Activated T-helper 1 cell treated with anti-CD3 and anti-CD28 coated beads, Interleukin-2, amount 50 U/mL, for 16 hours (primary cell): ENCODE measurements at places on chromosomes 12 and 14.

- no peak for DNase-seq
These were observed 94.3 kb downstream of the SLC25A21 start for GRCh38 chr14:37078131-37078530.

DNA sequence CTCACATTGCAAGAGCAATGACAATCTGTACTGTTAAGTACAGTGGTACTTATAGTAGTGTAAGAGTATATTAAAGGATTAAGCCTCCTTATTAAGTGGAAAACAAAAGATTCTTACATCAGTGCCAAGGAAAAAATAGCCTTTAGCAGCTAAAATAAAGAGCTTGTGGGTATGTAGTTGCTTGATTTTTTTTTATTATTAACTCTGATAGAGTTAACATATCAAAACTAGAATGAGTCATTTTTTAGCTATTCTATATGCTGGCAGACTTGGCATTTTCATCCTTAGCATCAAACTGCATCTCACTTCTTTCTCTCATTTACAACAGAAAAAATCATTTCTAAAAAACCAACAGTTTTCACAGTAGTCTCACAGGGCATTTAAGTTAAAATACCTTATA, 86.5 kb downstream of the ATP2B1 start:
- no peak for DNase-seq

GRCh38 chr12:12301122-12301521, 34.3 kb upstream of the LRP6 start:
- no peak for DNase-seq

GRCh38 chr14:67263499-67264149, 22.4 kb downstream of the PALS1 start:
- DNase-seq = no peak

DNA sequence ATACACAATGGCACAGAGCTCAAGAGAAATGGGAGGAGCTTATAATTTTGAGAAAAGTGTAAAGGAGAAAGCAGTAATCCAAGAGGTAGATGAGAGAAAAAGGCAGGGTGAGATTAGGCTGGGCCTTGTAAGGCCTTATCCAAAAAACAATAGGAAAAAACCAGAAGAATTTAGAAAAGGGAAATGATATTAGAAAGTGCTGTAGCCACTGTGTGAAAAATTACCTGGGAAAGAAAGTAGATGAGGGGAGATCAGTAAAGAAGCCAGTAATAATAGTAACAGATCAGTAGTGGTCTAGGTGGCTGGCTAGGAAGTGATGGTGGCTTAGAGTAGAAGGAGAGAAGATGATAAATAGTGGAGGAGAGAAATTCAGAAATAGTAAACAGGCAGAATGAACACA, 66.3 kb upstream of the CFL2 start:
- no peak for DNase-seq

DNA sequence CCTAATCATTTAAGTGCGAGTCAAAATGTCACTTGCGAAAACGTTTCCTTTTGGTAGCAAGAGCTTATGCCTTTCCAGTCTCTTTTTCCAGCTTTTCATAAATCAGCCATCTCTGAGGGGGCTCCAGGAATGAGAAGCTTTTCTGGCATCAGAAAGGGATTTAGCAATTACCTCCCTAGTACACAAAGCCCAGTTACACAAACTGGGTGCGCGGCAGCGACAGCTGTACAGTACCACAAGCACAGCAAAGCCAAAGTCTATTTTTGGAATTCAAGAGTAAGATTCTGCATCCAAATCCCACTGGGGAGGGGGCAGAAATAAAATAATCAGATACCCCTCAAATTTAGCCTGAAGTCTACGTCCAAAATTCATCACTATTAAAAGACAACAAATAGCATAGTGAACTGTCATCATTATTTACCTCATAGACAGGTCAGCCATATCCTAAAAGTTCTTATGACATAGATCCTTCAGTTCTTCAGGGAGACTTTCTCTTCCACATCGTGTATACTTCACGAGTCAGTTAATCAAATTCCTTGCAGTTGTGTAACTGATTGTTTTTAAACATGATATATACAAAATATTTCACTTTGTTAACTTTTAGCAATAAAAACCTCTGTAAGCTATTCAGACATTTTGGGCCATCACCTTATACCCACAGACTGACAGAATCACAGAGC, 150.8 kb downstream of the TTC7B start:
- no peak for DNase-seq

- no peak for DNase-seq
These were observed 56.3 kb downstream of the SPPL3 start for GRCh38 chr12:120847814-120848213.

GRCh38 chr12:124844411-124845397, 19.0 kb downstream of the SCARB1 start:
- no peak for DNase-seq

DNA sequence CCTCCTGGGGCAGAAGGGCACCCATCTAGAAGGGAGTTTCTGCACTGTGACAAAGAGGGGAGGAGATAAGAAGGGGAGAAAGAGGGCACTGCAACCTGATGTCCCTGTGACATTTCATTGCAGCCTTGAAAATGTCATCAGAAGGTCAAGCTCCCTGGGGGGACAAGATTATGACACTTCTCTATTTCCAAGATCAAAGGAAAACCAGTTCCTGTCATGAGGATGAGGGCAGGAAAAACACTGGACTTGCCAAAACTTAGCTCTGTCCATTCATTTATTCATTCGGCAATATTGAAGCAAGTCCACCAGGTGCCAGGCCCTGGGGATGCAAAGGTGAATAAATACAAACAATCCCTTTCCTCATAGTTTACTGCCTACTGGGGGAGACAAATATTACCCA, 138.4 kb upstream of the CDKN3 start:
- DNase-seq = no peak

DNA sequence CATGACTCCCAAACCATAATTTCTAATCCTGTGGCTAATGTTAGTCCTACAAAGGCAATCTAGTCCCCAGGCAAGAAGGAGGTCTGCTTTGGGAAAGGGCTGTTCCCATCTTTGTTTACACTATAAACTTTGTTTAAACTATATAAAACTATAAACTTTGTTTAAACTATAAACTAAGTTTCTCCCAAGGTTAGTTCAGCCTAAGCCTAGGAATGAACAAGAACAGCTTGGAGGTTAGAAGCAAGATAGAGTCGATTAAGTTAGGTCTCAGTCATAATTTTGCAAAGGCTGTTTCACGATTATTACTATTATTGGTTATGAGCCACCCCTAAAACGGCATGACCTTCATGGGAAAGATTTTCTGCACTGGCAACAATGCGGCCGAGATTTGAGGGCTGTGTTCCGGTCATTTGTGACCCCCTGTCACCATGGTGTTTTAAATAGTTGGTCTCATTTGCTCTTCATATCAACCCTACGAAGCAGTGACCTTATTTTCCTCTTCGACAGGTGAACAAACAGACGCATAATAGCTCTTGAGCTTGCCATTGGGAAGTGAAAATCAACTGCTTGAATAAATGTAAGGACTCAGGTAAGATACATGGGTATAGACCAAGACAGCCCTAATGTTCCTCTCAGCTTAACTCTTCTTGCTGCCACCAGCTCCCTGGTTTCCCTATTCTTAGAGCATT, 322.6 kb upstream of the TMEM132C start:
- DNase-seq = no peak

DNA sequence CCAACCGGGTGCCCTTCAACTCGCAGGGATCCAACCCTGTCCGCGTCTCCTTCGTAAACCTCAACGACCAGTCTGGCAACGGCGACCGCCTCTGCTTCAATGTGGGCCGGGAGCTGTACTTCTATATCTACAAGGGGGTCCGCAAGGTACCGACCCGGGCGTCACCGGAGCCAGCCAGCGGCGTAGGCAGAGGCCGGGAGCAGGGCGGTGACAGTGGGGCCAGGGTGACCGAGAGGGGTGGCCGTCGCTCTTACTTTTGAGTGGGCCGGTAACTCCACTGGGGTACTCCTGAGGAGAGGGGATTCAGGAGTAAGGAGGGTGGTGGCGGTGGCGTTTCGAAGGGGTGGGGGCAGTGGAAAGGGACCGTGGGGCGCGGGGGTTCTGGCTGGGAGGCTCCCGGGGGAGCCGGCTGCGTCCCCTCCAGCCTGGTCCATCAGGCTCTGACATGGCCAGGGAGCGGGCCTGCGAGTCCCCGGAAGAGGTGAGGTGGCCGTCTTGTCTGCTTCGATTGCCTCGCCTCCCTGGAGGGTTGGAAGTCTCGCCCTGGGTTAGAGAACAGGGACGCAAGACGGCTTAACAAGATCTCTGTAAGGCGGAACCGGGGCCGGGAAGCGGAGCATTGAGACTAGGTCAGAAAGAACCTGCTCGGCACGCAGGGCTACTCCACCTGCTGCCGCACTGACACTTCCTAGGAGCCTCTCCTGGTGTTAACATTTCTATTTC, 491 bp downstream of the WDR20 start:
- DNase-seq = peak; percentile 19

DNA sequence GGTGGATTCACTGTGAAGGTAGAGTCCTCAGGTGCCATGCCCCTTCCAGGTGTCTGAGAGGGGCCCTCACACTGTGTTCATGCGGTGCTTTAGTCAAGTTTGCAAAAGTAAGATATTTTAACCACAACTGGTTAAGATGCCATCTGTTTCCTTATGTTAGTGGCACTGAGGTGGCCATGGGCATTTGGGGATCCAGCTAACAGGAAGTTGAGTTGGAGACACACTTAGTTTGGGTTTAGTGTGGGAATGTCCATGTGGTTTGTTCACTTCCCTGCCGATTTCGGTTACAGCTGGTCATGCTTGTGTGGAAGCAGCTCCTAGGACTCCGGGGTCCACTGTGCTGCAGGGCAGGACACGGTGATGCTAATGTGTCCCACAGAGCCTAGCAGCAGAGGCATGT, 17.3 kb upstream of the ABHD12B start:
- DNase-seq = no peak

DNA sequence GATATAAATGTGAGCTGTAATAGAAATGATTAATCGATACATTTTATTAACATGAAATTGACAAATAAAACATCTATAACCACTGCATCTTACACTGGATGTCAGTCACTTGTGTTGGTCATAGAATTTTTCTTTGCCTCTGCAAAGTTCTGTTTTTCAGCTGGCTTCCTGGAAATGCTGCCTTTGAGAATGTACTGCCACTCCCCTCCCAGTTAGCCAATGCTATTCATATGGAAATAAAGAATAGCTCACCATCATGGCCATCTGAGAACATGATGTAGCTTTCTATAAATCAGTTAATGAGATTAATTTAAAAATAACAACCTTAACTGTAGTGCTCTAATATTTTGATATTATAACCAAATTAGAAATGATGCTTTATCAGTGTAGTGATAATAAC, 41.1 kb downstream of the SLCO1B1 start:
- DNase-seq = no peak

DNA sequence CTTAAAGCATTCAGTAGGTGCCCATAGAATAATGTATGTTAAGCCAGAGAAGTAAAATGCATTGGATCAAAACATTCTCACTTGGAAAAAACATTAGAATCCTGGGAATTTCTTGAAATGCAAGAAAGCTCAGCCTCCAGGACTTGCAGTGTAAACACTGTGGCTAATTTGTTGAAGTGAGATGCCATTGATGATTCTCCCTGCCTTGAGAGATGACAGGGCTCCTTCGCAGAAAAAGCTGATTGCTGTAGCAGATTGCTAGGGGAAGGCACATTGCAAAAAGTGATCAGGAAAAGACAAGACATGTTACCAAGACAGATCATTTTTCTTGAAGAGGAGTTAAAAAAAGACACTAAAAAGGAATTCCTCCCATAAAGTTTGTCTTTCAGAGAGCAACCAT, 204.2 kb upstream of the HMGA2 start:
- no peak for DNase-seq

- DNase-seq = no peak
These were observed 466 bp downstream of the SAV1 start for GRCh38 chr14:50667684-50667995.

- DNase-seq = no peak
These were observed 22.0 kb upstream of the YARS2 start for GRCh38 chr12:32777691-32778175.

- DNase-seq = no peak
These were observed 1970.2 kb upstream of the FLRT2 start for GRCh38 chr14:83559721-83560120.

DNA sequence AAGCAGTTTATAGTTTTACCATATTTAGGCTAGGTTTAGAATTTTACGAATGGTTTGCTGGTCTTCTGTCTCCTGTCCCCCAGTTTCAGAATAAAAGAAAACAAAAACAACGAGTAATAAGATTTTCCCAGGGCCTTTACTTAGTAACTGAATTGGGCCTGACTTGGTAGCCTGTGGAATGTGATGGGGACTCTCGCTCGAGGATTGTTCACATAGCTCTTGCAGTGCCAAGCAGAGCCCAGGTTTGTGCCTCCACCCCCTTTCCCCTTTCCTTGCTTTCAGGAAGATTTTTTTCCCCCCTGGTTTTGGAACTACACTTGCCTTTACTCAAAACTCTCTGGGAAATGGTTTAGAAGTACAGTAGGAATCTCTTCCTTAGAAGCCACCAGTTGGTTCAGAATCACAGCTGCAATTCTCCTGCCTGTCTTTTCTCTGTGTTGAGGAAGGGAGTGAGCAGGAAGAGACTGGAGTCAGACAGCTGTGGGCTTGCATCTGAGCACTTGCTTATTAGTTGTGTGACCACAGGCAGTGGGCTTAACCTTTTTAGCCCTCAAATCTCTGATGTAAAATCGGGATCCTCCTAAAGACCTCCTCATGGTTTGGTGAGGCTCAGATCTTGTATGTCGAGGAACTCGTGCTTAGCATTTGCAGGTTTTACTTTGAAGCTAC, 501.2 kb downstream of the PCNX1 start:
- no peak for DNase-seq

DNA sequence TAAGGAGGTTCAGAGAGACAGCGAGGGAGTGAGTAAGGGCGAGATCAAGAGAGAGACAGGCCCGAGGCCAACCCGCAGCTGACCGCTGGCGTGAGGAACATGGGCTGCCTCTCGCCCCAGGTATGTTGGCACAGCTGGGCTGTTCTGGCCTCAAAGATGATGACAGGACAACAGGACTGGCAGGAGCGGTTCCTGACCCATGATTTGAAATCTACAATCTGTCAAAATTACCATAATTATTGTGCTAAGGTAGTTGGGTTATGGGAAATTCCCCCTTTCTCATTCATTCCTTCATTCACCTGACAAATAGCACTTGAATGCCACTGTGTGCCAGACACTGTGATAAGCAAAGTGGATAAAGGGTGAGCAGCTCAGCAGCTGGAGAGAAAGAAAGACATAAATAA, 5.1 kb upstream of the ENDOU start:
- no peak for DNase-seq

DNA sequence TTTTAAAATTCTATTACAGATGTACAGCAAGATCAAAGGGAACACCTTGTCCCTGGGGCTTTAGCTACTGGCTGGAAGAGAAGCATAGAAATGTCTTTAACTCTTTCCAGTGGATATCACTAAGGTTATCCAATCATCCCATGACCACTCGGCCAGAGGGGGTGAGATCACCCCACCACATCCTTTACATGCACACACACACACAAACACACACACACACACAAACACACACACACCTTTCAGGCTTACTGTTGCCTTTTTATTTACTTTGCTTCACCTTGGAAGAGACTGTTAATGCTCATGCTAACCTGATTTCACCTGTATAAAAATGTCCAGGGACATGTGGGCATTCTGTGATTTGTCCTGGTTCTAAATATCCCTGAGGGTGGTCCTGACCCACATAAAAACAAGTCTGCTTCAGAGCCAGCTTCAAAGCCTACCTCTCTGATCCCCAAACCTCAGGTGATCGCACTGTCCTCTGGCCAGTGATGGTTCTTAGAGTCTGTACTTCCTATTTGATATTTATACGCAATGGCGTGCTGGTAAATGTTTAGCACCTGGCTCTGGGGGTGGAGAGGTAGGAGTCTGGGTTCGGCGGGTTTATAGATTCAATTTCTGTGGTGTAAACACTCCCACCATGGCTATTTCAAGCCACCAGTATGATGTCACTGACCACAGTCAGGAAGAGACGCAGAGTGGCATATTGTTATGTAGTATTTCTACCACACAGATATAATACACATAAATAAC, 166.1 kb upstream of the EEA1 start:
- no peak for DNase-seq
